Hematopoietic multipotent progenitor cell treated with erythropoietin and hydrocortisone succinate and interleukin-3 and kit ligand, for 4 days (in vitro differentiated cells): ENCODE measurements at places on chromosomes 1 and 21.

GRCh38 chr1:113307771-113308445 lies 82.4 kb upstream of the MAGI3 start:
- no peak for DNase-seq

GRCh38 chr1:225607355-225607754 lies 45.6 kb downstream of the ENAH start:
- DNase-seq, result no peak

GRCh38 chr1:172071746-172072145 lies 230.4 kb downstream of the DNM3 start:
- DNase-seq, result no peak

DNA sequence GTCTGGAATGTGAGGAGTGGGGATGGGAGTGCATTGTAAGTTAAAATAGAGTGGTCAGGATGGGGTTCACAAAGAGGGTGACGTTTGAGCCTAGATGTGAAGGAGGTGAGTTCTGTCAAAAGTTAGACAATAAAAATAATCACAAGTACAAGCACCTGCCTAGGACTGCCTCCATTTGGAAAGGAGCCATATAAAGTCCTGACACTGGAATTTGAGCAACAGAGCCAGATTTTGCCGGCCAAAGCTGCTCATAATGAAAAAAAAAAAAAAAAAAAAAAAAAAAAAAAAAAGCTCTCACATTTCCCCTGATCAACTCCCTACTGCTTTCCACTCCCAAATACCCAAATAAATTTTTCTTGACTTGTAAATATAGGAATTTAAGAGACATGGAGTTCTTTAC lies 4.1 kb downstream of the PALMD start:
- DNase-seq, result no peak

DNA sequence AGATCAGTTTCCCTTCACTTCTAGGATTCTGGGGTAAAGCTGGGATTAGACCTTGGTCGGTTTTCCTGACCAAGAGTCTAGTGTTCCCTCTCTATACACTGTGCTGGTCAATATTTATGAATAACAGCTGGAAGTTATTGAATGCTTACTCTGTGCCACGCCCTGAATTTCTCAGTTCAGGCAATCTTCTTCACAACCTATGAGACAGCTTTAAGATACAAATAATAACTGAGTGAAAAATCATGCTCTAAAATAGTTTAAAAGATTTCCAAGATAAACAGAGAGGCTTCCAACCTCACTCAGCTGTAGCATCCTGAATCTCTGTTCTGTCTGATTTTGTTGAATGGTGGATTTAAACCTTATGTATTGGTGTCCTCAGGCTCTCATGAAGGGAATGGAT lies 72.2 kb downstream of the GNG12 start:
- DNase-seq, result no peak

DNA sequence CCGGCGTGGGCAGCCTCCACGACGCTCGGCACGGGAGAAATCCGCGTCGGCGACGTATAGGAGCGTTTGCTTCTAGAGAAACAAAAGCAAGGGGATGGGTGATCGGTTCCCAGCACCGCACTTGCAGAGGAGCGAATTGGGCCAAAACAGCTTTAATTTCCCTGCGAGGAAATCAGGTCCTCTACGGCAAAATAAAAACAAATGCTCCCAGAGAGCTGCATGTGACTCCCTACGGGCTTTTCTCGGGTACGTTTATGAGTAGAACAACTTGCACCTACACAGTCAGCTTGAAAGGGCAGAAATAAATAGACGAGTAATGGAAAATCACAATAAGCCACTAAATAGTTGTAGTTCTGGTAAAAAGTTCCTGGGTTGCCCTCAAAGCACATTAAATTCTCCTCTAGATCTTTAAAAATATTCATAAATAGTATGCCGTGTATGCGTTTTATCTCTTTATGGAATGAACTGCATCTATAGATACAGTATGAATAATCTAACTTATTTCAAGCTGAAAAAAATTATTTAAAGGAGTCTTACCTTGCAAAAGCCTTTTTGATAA lies 1.2 kb downstream of the NHLH2 start:
- DNase-seq, result peak; percentile 14

- no peak for DNase-seq
These were observed 105.0 kb upstream of the SAMD11 start for GRCh38 chr1:818618-819291.

GRCh38 chr1:156693848-156694689 lies 11.3 kb downstream of the CRABP2 start:
- DNase-seq, result peak; percentile 25

GRCh38 chr1:47465605-47466004 lies 27.8 kb downstream of the FOXD2 start:
- DNase-seq, result no peak

GRCh38 chr1:83750201-83750600 lies 248.7 kb downstream of the TTLL7 start:
- no peak for DNase-seq

DNA sequence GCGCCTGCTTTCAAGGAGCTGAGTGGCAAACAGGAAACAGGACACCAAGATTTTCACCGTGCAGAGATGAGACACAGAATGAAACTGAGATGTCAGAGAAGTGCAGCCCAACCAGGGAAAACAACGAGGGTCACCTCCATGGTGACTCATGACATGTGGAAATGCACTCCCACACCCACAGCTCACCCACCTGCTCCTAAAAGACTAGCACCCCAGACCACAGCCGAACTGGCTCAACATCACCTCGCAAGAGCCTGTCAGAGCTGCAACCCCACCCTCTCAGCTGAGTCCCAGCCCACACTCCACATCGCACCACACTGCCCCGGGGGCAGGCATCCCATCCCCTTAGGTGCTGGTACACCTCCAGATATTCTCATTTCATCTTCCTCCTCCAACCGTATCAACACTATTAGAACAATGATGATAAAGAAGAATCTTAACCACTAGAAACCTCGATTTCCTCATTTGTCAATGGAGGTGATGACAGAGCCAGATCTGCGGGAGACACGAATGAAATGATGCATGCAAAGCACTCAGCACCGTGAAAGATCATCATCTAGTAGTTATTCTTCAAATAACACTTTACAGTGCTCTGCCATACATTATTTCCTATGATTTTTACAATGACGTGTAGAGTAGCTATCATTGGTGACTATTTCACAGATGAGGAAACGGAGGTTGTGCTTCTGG lies 103.2 kb downstream of the DMRTB1 start:
- no peak for DNase-seq

- no peak for DNase-seq
These were observed 1.4 kb downstream of the ADORA1 start for GRCh38 chr1:203128716-203129500.

DNA sequence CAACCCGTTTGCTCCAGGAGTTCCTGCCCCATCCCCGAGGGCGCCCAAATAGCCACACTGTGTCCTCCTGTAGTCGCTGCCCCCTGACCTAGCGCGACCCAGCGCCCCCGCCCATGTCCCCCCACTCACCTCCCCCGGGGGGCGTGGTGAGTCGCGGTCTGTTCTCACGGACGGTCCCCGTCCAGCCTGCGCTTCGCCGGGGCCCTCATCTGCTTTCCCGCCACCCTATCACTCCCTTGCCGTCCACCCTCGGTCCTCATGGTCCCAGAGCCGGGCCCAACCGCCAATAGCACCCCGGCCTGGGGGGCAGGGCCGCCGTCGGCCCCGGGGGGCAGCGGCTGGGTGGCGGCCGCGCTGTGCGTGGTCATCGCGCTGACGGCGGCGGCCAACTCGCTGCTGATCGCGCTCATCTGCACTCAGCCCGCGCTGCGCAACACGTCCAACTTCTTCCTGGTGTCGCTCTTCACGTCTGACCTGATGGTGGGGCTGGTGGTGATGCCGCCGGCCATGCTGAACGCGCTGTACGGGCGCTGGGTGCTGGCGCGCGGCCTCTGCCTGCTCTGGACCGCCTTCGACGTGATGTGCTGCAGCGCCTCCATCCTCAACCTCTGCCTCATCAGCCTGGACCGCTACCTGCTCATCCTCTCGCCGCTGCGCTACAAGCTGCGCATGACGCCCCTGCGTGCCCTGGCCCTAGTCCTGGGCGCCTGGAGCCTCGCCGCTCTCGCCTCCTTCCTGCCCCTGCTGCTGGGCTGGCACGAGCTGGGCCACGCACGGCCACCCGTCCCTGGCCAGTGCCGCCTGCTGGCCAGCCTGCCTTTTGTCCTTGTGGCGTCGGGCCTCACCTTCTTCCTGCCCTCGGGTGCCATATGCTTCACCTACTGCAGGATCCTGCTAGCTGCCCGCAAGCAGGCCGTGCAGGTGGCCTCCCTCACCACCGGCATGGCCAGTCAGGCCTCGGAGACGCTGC lies 1.1 kb downstream of the HTR6 start:
- DNase-seq, result peak; percentile 48

- no peak for DNase-seq
These were observed 470.2 kb downstream of the CAMTA1 start for GRCh38 chr1:7255303-7256058.

GRCh38 chr21:29376556-29376955 lies 77.8 kb downstream of the BACH1 start:
- peak; percentile 88 for DNase-seq

DNA sequence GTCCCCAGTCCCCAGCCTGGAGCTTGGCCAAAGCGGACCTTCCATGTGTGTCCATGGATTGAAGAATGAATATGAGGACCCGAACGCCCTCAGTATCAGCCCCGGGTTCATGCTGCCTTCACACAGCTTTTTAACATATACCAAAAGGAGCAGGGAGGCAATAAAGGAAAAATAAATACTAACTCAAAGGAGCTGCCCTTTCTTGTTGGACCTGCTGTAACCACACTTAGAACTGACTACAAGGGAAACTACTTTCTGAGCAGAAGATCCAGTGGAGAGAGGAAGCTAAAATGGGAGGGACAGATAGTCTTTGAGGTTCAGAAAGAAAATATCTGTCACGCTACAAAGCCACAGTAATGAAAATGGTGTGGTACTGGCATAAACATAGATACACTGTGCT lies 48.6 kb downstream of the CNN3 start:
- no peak for DNase-seq

- DNase-seq, result no peak
These were observed 6.4 kb upstream of the RGS2 start for GRCh38 chr1:192802406-192802805.

GRCh38 chr21:42638266-42638863 lies 15.1 kb upstream of the PDE9A start:
- no peak for DNase-seq

DNA sequence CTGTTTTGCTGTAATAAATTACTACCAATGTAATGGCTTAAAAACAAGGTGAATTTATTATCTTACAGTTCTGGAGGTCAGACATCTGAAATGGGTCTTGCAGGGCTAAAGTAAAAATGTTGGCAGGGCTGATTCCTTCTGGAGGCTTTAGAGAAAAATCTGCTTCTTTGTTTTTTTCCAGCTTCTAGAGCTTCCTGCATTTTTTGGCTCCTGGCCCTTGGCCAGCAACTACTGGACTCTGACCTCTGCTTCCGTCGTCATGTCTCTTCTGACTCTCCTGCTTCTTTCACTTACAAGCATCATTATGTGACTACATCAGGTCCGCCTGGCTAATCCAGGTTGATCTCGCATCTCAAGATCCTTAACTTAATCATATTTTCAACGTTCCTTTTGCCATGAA lies 350.9 kb downstream of the S1PR1 start:
- no peak for DNase-seq

- DNase-seq, result no peak
These were observed 9.6 kb downstream of the CAMK2N1 start for GRCh38 chr1:20476265-20477038.

GRCh38 chr1:208139434-208140045 lies 104.6 kb downstream of the PLXNA2 start:
- DNase-seq, result peak; percentile 81

DNA sequence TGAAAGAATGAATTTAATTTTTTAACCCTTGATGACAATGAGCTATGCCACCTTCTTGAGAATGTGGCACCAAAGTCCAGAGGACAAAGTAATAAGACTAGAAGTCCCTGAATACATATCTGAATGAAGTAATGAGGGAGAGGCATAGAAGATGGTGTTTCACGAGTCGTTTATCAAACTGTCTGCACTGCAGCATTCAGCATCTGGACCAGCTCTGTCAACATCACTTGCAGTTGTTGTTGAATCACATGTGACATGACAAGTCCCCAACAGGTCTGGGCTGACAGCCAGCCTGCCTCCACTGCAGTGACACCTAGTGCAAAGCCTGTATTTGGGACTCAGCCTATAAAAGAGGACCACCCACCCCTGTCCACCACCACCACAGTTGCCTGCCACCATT lies 17.3 kb upstream of the GALNT2 start:
- DNase-seq, result no peak

- DNase-seq, result peak; percentile 60
These were observed at the start of gene C1orf167 for GRCh38 chr1:11761988-11762406. Gene C1orf167, plus strand, starts transcription at chr1:11762193. Its CDS starts 2,208 bp downstream, at chr1:11764401.

- DNase-seq, result no peak
These were observed 6.3 kb upstream of the PADI1 start for GRCh38 chr1:17198476-17199258.

DNA sequence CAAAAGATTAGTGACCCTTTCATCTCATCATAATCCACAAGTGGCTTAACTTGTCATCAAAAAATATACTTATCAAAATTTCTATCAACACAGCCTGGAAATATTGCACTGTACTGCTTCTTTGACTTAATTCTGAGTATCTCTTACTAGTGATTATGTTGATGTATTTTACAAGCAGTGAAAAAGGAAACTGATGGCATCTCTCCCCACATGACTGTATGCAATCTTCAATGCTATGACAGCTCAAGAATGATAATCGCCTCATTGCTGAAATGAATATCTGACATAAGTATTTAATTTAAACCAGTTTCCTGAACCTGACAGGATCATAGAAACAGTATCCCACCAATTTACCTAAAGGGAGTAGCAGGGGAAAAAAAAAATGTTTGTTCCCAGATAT lies 79.5 kb downstream of the DPYD start:
- DNase-seq, result peak; percentile 29

- DNase-seq, result peak; percentile 91
These were observed 7.0 kb downstream of the LRRC71 start for GRCh38 chr1:156927215-156928042.

GRCh38 chr1:35568975-35569395 lies 4.1 kb upstream of the TFAP2E start:
- DNase-seq, result peak; percentile 86

DNA sequence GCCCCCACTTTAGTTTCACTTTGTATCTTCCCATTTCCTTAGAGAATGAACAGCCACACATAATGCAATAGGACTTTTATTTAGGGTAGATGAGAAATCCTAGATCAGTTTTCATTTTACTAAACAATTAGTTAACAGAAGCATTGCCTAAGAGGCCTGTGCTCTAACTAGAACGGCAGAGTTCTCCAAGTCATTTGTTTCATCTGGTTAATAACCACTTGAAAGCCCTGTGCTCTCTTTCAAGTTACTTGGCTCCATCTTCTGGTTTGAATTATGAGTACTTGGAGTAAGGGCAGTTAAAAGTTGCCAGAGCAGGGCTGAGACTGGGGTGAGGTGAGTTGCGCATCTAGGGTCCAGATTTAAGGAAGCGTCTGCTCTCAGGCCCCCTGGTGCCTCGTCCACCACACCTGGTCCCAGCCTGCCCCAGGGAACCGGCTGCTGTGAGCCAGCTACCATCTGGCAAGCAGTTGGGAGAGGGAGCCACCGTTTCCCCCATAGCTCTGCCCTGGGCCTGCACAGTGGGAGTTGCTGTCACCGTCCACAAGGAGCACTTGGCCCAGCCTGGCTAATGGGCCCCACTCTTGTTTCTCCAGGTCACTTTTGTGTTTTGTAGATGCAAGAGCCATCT lies 18.1 kb upstream of the SLC44A3 start:
- DNase-seq, result peak; percentile 91
